ENCODE measurements at places on chromosomes 6 and 20.

- no peak for DNase-seq
Observed at GRCh38 chr6:169170583-169170955, 83.1 kb downstream of the THBS2 start.

GRCh38 chr6:81304466-81304865, 448.0 kb downstream of the TENT5A start:
- peak; percentile 20 for DNase-seq

GRCh38 chr20:58747211-58747610, 54.6 kb downstream of the NPEPL1 start:
- DNase-seq = no peak

DNA sequence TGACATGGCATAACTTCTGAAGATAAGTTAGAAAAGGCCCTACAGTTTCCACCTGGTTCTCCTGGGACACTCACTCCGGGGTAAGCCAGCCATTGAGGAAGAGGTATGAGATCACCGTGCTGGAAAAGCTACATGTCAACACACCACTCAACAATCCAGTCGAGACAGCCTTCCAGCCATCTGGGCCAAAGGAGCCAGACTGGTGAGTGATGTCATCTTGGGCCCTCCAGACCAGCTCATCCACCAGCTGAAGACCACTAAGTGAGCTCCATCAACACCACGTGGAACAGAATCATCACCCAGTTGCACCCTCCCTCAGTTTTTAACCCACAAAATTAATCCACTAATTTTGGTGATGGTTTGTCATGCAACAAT, 32.3 kb upstream of the RSPO4 start:
- no peak for DNase-seq

- no peak for DNase-seq
Observed at GRCh38 chr6:49736017-49736508, 8.1 kb downstream of the CRISP3 start.

DNA sequence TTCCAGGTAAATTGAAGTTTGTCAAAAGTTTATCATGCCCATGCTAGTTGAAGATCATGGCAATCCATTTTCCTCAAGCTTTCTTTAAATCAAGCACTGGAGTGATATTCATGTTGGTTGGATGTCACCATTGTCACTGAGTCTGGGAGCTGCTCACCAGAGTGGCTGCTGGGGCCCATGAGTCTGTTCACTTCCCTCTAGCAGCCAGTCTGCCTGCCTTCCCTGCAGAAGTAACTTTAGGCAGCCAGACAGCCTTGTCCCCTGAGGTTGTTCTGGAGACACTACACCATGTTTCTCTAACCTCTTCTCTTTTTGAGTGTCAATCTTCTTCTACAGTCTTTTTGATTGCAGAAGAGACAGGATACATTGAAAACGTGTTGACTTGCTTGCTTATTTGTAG, 5.5 kb downstream of the SIRT5 start:
- DNase-seq = no peak

GRCh38 chr6:43702534-43703440, 15.2 kb upstream of the MRPS18A start:
- peak; percentile 93 for DNase-seq

DNA sequence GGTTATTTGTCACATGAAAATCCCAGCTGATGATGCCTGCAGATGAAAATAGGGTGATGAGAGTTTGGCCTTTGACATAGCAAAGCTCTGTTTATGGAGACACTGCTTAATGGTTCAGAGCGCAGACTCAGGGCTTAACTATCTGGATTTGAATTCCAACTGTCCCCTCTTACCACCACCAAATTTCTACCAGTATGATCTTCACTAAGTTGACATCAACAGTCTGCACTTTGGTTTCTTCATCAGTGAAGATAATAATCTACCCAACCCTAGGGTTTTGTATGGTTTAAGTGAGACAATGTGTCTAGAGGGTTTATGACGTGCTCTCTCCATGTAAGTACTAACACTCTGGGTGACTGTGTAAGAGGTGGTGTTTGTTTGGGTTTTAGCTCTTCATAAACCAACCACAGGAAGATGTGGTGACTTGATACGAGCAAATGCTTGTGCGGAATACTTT, 151.4 kb upstream of the TNFAIP3 start:
- DNase-seq = peak; percentile 34

- DNase-seq = peak; percentile 73
Observed at GRCh38 chr6:133568970-133569889, 319.7 kb upstream of the TCF21 start.

GRCh38 chr20:57615445-57615811, 4.8 kb downstream of the ZBP1 start:
- DNase-seq = no peak

GRCh38 chr20:45019027-45019761, 52.9 kb downstream of the STK4 start:
- no peak for DNase-seq

DNA sequence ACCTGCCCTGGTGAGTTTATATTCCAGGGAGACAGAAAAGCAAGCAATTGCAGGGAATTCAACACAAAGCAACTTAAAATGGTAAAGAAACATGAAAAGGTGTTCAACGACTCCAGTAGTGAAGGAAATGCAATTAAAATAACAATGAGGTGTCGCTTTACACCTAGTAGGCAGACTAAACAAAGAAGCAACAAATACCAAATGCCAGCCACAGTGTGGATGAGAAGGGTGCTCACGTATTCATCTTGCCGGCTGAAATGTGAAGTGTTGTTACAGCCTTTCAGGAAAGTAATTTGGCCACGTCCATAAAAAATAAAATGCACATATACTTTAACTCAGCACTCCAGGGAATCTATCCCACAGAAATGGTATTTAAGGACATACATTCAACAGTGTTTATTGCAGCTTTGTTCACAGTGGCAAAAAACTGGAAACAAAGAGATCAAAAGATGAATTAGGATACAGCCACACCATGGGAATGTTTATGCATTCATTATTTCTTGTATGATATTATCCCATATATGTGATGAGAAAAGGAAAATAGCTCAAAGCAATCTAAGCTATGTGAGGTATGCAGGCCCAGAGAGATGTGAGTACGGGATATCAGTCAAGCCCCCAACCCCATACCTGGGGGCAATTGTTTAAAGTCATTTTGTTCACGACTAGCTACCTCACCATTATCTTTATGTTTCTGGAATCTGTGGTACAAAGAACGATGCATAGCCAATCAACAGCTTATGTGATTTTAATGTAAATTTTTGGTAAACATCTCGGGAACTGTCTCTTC, 266.0 kb upstream of the SOX4 start:
- no peak for DNase-seq

GRCh38 chr20:56143759-56144158, 104.8 kb upstream of the MC3R start:
- DNase-seq = no peak

DNA sequence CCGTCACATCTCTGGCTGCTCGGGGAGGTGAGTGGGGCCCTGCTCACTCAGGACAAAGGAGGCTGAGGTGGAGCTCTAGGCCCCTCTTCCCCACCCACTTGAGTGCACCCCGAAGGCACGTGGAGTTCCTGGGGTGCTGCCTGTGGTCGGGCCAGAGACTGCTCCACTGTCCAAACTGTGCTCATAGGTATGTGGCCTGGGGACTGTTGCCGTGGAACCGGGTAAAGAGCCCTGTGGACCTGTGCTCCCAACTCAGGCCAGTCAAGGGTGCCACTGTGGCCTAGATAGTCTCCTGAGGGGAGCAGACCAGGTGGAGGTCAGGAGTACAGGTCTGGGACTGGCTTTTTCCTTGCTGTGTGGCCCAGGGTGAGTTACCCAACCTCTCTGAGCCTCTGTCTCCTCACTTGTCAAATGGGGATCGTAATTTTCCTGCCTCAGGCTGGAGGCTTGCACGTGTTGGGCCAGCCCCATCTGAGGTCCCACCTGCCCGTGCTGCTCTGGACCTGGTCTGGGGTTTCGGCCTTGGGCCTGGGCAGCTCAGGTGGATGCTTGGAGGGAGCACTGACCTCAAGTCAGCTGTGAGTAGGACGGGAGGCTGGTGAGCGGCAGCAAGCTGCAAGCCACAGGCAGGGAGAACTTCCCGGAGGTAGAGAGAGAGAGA, 12.4 kb upstream of the NPBWR2 start:
- DNase-seq = no peak

GRCh38 chr6:35080821-35081425, 60.2 kb downstream of the TCP11 start:
- DNase-seq = no peak

GRCh38 chr20:62367633-62368391, 700 bp upstream of the LAMA5 start:
- DNase-seq = no peak
